ENCODE measurements at places on chromosomes 6 and 20.
A peak's percentile ranks its signal among the peaks of the same experiment; 100 is the strongest.

- peak; percentile 49 for DNase-seq
These were observed 2.6 kb downstream of the NT5E start for GRCh38 chr6:85452441-85452881.

DNA sequence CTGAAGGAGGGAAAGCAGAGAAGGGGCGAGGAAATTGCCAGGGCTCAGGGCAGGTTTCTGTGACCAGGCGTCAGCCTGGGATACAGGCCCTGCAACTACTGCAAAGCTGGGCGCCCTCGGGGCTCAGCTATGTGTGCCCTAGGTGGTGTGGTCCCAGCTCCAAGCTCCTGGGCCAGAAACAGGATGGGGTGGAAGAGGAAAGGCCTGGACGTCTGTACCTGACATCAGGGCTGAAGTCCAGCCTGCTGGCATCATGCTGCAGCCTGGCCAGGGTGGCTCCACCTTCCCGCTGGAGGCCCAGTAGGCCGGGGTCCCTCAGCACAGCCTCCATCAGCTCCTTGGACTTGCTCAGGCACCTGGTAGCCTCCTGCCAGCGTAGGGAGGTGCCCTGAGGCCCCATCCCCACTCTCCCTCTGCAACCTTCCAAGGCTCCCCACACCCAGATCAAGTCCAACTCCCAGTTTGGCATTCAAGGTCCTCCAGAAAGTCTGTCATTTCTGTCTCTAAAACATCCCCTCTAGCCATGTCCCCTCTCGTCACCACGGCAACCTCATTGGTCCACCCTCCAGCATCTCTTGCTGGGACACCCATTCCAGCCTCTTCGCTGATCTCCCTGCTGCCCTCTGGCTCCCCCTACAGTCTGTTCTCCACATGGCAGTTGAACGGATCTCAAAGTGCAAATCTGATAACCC lies 38.2 kb downstream of the KIAA1755 start:
- no peak for DNase-seq

DNA sequence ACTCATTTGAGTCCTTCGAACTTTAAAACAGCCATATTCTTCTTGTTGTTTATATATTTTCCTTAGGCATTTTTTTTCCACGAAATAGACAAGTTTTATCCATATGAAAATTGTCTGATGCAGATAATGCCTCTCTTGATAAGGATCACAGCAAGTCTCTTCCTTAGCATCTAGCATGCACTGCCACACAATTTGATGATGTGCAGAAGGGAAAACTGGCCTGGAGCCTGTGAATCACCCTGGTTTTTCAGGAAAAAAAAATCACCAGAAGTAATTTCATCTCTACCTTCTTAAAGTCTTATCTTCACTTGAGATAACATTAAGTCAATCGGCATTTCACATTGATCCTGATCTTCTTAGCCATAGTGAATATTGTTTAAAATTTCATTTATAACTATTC lies 199.8 kb downstream of the TENT5A start:
- no peak for DNase-seq

DNA sequence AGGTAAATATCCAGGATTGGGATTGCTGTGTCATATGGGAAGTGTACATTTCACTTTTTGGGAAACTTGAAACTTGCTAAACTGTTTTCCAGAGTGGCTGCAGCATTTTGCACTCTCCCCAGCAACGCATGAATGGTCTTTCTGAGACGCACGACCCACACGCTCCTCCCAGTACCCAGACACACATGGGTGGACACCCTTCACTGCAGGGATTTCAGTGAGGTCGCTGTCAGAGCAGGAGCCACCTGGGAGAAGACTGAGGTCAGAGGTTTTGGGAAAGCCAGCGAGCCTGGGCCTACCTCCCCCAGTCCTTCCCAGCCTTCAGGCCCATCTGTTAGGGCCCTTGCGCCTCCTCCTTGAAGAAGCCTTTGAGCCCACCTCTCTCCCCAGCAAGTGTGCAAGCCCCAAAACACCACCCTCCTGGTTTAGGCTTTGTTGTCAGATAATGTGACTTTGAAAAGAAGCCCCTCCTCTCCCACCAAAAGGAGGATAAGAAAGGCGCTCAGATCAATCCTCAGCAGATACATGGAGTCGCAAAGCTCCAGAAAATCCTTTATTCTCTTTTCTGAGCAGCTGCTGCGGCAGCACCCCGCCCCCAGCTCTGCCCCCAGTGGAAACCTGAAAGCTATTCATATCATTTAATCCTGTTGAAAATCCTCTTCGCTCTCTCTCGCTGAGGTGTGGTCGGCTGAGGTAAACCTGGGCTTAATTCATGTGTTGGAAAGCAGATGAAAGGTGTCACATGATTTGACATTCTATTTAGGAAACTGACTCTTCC lies 12.7 kb upstream of the JAG1 start:
- DNase-seq: no peak

DNA sequence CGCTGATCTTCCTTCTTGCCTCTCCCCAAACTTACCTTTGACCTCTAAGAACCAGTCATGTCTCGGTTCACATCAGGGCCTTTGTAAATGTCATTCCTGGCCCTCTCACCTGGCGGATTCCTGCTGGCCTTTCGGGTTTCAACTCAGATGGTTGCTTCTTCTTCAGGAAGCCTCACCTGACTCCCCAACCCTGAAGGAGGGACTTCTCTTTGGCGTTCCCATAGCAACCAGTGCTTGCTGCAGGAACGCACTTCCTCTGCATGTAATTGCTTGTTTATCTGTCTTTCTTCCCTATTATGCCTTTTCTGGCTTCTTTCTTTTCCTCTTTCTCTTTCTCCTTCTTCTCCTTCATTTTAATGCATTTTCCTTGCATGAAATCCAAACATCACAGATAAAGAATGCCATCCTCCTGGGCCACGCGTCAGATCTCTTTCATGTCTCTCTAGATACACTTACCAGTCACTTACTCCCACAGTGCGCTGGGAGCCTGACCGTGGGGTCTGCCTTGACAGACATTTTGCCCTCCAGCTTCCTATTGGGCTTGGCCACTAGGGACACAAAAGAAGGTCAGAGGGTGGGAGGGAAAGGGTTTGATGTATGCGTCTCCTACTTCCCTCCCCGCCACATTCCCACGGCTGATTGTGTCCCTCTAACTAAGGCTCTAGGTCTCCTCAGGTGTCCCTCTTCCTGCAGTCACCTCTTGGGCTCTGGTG lies 295.7 kb upstream of the TSHZ2 start:
- no peak for DNase-seq

GRCh38 chr6:83417880-83418663 lies 12.8 kb downstream of the ME1 start:
- no peak for DNase-seq

DNA sequence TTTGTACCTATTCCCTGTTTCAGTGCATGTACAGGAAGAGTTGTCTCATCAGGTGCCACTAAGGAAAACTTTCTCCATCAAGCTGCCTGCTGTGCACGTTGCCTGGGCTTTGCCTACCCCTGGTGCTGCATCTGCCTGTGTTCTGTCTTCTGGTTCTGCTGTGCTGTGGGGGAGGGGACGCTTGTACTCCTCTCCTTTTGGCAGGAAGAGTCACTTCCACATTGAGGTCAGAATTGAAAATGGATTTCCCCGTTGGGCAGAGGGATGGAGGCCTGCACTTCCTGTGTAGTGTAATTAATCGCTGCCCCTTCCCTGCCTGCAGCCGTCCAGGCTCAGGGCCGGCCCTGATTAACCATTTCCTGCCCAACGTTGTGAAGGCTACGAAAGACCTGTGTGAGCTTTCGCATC lies 153.3 kb downstream of the SCML4 start:
- no peak for DNase-seq

DNA sequence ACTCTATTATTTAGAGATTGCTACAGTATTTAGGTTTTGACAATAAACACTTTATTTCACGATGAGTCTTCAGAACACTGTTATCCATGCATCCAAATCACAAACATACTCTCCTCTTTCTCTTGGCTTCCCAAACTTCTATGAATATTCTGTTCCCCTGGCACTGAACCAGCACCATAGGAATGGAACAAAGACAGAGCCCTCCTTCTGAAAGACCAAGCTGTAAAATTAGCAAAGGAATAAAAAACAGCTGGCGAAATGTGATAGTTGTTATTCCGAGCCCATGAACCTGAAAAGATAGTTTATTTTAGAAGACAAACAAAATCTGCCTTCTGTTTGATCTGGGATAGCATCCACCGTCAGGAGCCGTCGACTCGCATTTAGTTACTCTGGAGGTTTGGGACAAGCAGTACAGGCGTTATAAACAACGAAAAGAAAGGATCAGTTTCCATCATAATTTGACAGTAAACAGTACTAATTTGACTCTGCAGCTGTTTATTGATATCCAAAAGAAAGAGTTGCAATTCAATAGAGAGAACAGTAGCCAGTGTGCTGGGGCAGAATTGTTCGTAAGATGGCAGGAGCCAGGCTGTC lies 161.4 kb downstream of the CLIC5 start:
- DNase-seq: no peak

GRCh38 chr6:127864701-127865100 lies 36.2 kb downstream of the THEMIS start:
- no peak for DNase-seq

DNA sequence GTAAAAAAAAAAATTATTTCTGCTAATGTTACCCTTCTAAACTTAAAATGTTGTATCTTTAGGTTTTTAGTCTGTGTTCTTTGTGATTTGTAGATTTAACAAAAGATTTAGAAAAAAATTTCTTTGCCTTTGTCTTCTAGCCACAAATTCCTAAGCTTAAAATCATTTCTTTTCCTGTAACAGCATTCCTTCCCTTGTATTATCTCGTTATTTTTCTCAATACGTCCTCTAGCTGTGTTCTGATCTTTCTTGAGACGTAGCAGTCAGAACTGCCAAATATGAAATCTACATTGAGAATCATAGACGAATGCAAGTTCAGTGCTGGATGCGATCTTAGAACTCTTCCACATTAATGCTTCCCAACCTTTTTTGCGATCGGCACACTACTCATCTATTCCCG lies 283.1 kb downstream of the UTRN start:
- no peak for DNase-seq

DNA sequence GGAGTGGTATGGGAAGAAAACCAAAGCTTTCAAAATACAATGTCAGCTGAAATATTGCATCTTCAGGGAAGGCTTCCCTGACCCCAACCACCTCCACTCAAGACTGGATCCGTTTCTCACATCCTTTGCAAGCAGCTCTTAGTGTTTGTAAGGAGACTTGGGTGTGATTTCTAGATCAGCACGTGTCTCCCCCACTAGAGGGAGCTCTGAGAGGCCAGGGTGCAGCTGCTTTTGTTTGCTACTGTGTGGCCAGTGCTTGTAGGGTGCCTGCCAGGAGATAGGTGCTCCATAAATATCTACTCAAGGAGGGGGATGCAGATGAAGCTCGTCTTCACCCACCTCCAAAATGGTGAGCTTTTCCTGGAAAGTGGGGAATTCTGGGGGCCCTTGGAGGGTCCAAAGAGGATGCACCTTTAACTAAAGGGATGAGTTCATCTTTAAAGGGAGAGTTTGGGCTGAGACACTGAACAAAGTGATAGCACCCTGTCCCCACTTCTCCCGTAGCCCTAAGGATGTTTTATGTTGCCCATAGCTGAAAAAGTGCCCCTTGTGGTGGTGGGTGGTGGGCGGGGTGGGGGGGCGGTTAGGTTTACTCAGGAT lies 52.6 kb upstream of the MAFB start:
- peak; percentile 0 for DNase-seq

DNA sequence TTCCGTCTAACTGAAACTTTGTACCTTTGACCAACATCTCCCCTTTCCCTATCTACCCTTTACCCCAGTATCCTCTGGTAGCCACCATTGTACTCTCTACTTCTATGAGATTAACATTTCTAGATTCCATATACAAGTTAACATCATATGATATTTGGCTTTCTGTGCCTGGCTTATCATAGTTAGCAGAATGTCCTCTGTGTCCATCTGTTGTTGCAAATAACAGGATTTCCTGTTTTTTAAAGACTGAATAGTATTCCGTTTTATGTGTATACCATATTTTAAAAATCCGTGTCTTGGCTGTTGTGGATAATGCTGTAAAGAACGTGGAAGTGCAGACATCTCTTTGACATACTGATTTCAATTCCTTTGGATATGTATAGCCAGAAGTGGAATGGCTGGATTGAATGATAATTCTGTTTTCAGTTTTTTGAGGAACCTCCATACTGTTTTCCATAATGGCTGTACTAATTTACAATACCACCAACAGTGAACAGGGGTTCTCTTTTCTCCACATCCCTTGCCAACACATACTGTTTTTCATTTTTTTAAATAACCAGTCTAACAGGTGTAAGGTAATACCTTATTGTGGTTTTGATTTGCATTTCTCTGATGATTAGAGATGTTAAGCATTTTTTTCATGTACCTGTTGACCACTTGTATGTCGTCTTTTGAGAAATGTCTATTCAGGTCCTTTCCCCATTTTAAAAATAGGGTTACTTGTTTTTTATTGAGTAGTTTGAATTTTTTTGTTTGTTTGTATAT lies 53.8 kb downstream of the CDC5L start:
- DNase-seq: no peak

GRCh38 chr6:136463743-136464142 lies 86.5 kb downstream of the MAP7 start:
- no peak for DNase-seq

DNA sequence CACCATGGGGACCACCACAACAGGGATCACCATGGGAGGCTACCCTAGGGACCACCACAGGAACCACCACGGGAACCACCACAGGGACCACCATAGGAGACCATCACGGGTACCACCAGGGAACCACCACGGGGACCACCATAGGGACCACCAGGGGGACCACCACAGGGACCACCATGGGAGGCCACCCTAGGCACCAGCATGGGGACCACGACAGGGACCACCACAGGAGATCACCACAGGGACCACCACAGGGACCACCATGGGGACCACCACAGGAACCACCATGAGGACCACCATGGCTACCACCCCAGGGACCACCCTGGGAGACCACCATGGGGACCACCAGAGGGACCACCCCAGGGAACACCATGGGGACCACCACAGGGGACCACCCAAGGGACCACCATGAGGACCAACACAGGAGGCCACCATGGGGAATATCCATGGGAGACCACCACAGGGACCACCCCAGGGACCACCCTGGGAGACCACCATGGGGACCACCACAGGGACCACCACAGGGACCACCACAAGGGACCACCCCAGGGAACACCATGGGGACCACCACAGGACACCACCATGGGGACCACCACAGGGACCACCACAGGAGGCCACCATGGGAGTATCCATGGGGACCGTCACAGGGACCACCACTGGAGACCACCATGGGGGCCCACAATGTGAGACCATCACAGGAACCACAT lies 67.6 kb upstream of the MPC1 start:
- DNase-seq: no peak

- no peak for DNase-seq
These were observed 23.3 kb downstream of the RNF144B start for GRCh38 chr6:18410412-18410811.

DNA sequence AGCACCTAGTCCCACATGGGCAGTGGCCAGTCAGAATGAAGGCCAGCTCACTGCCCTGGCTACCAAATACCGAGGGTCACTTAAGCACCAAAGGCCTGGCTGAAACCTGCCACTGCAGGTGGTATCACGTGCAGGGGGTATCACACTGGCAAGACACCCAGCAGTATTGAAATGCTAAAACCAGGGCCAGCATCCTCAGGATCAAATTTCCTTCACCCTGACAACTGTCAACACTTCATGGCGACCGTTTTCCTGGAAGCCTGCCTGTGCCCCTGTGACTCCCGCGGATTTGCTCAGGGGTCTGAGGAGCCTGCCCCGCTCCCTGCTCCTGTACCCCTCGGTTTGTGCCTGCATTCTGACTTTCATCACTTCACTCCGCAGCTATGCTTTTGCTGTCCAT lies 151.1 kb downstream of the TTLL2 start:
- no peak for DNase-seq

Measured in GM04503 (cell line).